Activated CD4-positive, alpha-beta T cell treated with anti-CD3 and anti-CD28 coated beads, Interleukin-2, Interleukin-6, amounts not matched to agents 100 ng/mL and 50 ng/mL, durations not matched to agents 16 hours and 8 hours (primary cell): ENCODE measurements at places on chromosomes 12 and 14.

- no peak for DNase-seq
Measured at GRCh38 chr12:48827026-48827425, 8.7 kb downstream of the CACNB3 start.

GRCh38 chr12:54159140-54159539 is 29.6 kb downstream of the SMUG1 start:
- peak; percentile 30 for DNase-seq

- DNase-seq, result no peak
Measured at GRCh38 chr12:115101520-115101919, 417.5 kb upstream of the TBX3 start.

- no peak for DNase-seq
Measured at GRCh38 chr14:79043194-79043889, 873.2 kb downstream of the NRXN3 start.

- no peak for DNase-seq
Measured at GRCh38 chr12:11884116-11884515, 186.6 kb upstream of the BCL2L14 start.

DNA sequence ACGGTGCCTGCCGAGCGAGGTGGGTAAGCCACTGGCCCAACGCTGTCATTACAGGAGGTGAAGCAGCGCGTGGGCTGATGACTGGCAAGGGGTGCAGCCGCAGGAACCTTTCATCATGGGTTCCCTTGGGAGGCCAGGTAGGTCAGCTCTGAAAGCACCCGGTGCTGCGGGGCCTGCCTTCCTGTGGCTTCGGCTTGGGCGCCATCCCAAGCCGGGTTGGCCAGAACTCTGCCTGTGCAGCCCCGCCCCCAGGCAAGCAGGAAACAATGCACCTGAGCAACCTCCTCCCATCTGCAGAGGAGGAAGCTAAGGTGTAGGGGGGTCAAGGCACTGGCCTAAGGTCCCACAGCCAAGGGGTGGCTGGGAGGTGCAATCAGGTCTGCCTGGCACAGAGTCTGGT is 20.0 kb upstream of the HHIPL1 start:
- DNase-seq, result no peak

GRCh38 chr14:59832653-59833294 is 37.8 kb downstream of the RTN1 start:
- DNase-seq, result no peak

DNA sequence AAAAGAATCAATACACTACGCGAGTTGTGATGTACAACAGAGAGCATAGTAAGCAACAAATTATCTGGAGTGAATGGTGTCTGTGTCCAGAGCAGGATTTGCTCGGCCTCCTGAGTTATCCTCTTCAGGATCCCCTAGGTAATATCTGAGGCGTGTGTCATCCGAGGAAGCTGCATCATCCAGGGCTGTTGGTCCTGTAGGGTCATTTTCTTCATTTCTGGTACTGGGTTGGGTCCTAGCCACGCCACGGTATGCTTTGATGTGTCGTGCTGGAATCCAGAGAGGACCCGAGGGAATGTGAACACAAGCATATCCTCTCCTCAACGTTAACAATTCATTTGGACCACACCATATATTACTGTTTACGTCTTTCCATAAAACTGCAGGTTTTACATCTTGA is 19.0 kb upstream of the CLEC4E start:
- DNase-seq, result no peak

DNA sequence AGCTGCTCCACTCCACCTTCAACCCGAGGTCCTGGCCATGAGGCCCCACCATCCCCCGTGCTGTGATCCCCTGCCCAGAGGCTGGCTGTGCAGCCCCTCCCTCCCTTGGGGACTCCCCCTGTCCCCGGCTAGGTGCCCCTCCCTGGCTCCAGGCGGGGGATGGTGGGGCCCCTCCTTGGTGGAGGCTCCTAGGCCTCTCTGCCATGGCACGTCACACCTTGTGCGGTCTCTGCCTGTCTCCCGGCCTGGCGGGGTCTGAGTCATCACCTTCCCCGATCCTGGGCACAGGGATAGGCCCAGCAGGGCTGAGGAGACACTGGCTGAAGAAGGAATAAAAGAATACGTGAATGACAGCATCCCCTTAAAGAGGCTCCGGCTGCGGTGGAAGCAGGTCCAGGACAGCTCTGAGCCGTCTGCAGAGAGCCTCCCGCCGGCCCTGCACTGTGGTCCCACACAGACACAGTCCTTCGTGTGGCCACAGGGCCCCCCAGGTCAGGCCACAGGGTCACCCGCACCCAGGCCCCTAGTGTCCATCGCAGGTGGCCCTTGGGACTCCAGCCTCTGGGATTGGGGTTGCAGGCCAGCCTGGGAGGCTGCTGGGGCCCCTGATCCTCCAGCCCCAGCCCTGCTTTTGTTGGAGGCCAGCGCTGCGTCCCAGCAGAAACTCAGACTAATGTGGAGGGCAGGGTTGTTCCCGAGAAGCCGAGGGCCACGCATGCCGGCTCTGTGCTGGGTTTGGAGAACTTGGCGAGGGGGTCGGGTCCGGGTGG is 43.6 kb downstream of the KIF26A start:
- DNase-seq, result no peak

- DNase-seq, result no peak
Measured at GRCh38 chr12:90995010-90995409, 9.8 kb downstream of the EPYC start.

GRCh38 chr14:93317875-93318807 is 14.7 kb downstream of the BTBD7 start:
- DNase-seq, result no peak

DNA sequence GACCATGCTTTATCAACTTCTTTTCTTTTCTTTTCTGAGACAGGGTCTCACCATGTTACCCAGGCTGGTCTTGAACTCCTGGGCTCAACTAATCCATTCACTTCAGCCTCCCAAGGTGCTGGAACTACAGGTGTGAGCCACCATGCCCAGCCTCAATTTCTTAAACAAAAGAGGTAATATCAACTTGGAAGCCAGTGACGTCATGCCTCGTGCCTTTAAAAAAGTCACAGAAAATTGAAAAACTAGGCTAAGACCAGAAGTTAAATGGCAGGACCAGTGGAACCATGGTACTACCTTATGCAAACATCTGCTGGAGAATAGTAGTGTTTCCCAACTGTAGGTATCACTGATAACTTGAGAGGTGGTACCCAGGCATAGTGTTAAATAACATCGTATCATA is 103.3 kb downstream of the KSR2 start:
- no peak for DNase-seq

- DNase-seq, result no peak
Measured at GRCh38 chr14:68458840-68459469, 333.9 kb downstream of the ZFP36L1 start.

- DNase-seq, result peak; percentile 55
Measured at GRCh38 chr12:117098361-117099217, 627 bp downstream of the TESC start.

DNA sequence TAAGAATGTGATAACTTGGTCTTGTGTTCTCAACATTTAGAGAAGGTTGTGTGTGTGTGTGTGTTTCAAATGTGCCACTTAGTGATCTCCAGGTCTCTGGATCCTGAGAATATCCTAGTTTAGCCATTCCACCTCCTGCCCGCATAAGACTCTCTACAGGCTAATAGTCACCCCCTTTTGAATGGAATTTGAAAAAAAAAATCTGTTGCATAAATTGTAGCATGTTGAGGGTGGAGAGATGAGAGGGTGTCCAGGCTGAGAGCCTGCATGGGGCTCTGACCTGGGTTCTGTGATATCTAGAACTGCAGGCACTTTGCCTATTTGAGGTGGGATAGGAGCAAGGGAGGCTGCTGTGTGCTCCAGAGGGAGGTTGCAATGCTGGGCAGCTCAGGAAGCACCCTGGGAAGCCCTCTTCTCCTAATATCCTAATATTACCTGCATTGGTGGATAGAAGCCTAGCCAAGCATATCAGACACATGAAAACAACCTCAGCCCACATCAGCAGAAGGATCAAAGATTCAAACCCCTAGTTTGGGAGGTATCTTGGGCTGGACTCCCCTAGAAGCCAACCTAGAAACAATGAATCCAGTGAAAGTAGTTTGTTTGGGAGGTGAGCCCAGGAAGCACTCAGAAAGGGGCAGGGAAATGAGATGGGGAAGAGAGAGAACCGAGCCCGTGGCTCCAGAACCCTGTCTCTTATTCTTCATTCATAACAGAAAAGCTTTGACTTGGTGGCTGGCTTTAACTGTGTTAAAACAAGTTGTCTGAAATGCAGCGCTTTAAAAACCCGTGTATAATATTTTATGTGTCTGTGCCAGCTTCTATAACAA is 35.6 kb upstream of the RBM19 start:
- no peak for DNase-seq

DNA sequence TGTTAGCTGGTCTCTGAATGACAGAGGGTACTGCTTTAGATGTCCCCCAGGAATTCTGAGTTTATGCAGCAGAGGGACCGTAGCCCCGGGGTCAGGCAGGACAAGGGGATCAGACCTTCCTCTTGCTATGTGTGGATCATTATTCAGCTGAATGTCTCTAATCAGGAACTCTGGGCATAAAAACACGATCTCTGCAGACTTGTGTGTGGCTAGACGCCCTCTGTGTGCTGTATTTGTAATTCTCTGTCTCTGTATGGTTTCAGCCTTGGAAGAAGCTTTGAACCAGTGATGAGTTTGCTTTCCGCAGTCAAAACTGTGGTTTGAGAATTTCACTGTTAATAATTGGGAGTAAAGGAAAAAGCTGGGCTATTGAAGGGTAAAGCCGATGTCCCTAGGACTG is 125.3 kb downstream of the ETV6 start:
- no peak for DNase-seq

- no peak for DNase-seq
Measured at GRCh38 chr14:51859131-51859530, 1.3 kb upstream of the GNG2 start.

DNA sequence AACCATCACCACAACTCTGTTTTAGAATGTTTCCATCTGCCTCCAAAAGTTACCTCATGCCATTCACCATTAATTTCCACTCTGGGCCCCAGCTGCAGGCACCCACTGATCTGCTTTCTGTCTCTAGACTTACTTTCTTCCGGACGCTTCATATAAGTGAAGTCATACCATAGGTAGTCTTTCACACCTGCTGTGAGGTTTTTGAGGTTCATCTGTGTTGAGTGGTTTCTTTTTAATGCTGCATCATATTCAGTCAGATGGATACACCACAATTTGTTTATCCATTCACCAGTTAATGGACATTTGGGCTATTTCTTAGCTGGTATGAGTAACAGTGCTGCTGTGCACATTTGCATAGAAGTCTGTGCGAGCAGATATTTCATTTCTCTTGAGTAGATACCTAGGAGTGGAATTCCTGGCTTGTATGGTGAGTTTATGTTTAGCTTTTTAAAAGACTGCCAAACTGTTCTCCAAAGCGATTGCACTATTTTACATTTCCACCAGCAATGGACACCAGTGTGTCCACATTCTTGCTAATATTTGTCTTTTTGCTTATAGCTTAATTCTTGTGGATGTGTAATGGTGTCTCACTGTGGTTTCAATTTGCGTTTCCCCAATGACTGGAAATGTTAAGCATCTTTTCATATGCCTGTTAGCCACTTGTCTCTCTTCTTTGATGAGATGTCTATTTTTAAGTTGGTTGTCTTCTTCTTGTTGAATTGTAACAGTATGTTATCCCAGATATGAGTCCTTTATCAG is 48.3 kb downstream of the ZFYVE21 start:
- peak; percentile 20 for DNase-seq

DNA sequence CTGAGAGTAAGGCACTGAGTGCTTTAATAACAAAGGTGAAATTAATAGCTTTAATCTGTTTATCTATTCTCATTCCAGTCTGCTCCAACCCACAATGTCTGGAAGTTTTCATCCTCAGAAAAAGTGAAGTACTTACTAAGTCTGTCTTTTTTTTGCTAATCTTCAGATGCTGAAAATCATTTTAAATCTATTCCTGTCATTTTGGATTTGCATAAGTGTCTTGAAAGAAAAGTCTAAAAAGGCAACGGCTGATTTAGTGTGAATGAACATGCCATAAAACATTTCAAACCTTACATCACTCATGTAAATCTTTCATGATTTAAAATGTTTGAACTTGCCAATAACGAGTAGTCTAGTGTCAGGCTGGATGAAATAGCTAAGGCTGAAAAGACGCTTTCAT is 685.6 kb downstream of the RPS29 start:
- DNase-seq, result no peak

DNA sequence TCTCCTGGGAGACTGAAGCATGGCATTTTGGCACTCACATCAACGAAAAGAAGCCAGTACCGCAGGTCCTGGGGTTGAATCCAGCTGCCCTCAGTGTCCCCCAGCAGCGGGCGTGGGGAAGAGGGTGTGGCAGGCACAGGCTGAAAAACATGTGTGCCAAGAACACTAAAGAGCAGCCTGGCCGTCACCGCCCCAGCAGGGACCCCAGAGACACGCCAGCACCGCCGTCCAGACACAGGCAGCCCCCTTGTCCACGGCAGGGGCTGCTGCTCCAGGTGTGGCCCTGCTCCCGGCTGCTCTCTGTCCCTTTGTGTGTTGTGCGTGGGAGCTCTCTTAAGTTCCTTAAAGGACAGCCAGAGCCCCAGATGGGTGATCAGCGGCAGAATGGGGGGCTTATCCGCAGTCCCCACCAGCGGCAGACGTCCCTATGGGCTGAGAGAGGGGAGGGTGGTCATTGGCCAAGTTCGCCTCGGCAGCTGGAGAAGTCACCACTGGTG is 556 bp downstream of the PHETA1 start:
- no peak for DNase-seq

DNA sequence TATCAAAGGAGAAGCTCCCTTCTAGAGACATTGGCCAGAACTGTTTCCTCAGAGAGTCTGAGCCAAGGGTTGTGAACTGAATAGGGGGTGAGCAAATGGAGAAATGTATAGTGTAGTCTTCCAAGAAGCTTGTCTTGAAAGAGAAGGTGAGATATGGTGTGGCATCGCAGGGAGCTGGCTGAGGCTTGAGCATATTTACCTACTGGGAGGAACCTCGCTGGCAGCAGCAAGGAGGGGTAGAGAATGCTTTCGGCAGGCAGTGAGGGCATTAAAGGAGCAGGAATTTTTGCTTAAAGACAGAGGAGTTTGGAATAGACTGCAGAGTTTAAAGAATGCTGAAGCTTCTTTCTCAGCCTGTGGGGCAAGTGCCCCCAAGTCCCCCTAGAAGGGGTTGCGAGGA is 59.3 kb upstream of the PRMT8 start:
- DNase-seq, result no peak

DNA sequence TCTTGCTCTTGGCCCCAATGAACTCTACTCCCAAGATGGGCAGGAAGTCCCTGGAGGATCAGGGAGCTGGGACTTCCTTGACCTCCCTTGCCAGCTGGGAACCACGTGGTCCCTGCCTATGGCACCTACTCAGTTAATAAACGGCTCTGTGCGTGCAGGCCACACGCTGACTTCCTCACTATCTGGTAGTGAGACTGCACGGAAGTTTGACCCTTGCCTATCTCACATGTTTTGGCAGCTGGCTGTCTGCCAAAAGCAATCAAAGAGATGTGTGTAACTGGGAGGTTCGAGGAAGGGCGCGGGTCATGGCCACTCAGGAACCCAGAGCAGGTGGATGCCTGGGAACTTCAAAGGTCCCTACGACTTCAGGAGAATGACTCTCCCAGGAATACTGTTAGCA is 57.9 kb downstream of the RFLNA start:
- no peak for DNase-seq

DNA sequence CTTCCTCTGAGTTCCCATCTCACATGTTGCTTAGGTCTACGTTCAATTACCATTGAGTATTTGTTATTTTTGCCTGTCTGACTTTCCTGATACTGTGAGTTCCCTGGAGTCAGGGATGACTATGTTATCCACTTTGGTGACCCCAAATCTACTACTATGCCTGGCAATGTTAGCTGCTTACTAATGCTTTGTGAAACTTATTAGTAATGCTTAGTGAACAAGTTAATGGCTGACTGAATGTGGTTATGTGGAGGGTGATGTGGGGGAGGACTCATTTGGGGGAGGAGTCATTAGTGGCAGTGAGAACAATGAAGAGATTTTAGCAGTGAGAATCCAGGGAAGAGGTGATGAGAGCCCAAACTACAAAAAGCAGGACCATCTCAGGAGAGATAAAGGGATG is 121.6 kb downstream of the KTN1 start:
- no peak for DNase-seq
